ENCODE measurements at places on chromosomes 2 and 18.

DNA sequence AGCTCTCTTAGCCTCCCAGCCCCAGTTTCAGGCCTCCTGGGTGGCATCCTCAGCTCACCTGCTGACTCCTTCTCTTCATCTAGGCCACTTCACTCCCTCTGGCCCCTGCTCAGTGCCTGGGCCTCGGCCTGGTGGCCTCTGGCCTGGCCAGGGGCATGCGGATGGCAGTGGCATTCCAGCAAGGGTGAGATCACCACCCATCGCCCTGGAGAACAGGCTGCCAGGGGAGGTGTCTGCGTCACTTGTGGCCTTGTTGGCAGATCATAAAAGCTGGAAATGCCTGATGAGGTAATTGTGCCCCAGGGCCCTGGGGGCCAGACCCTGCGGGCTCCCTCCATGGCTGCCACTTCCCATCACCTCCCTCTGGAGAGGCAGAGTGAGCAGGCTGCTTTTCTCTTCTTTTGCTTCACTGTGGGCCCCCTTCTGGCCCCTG lies 72.5 kb upstream of the SMAD2 start:
- DNase-seq: no peak

DNA sequence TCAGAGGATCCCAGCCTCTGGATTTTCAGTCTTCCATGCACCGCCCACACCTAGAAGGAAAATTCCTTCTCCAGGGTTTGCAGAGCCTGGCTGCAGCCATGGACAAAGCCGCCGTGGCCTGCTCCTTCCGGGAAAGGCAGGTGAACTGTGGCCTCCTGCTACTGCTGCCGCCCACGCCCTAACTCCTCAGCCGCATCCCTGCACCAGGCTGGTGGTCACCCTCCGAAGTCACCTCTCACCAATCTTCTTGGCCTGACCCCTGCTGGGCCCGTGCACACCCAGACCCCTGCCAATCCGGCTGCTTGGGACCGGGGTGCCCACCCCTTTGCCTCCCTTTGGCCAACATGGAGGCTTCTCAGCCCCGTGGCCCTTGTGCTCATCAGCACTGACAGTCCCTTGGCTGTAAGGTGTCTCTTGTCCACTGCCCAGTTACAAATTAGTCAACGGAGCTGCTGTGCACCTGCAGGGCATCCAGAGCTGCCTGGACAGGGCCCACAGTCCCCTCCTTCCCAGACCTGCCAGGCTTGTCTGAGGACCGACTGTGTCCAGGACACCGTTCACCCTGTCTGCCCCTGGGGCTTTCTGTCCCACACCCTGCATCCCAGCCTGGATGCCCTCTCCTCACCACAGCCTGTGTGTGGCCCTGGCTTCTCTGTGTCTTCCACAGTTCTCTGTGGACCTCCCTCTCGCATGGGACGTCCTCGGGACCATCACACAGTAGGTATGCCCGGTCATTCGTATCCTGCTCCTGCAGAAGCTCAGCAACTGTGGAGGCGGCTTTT lies 130.1 kb upstream of the TPO start:
- DNase-seq: no peak

DNA sequence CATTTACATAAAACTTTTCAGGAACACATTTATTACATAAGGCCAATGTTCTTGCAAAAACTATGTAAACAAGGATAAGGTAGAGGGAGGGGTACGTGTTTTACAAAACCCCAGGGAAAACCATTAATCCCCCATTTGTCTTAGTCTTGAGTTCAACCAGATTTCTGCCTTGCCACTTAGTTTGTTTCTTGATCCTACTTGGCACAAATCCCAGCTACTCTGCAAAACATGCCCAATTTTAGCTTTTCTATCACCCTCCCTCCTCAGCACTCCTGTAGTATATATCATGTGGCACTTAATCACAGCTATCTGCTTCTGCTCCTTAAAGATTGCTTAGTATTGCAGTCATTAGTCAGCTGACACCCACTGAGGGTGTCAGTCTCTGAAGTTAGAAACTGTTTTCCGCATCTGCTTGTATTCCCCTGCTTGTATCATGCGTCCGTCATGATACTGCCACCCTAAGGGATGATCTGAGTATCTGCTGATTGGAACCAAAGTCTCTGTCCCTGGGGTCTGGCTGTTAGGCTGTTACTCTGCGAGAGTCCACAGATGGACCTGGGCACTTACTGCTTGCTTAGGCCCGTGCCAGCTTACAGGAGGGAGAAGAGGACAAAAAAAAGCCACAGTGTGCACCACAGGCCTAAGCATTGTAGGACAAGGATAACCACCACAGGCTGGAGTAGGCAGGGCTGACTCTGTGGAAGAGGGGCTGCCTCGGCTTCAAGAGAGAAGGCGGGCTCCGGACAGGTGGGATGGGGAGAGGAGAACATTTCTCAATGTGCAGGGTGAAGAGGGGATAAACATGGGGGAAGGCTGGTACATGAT lies 82.2 kb downstream of the EPAS1 start:
- no peak for DNase-seq

DNA sequence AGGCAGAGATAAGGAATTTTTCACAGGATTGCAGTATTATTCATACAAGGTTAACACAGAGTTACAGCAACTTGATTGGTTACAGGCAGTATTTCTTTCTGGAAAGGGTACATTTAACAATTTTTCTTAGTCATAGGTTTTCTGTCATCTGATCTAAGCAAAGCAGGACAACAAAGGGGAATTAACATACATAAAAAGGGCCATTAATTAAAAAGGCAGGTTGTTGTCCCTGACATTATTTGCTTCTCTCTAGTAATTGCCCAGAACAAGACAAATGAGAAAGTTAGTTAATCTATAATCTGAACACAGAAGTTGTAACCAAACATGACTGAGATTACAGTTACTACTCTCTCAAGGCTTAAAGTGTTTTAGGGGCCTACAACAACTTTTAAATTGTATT lies 291.4 kb upstream of the LRRTM4 start:
- no peak for DNase-seq

DNA sequence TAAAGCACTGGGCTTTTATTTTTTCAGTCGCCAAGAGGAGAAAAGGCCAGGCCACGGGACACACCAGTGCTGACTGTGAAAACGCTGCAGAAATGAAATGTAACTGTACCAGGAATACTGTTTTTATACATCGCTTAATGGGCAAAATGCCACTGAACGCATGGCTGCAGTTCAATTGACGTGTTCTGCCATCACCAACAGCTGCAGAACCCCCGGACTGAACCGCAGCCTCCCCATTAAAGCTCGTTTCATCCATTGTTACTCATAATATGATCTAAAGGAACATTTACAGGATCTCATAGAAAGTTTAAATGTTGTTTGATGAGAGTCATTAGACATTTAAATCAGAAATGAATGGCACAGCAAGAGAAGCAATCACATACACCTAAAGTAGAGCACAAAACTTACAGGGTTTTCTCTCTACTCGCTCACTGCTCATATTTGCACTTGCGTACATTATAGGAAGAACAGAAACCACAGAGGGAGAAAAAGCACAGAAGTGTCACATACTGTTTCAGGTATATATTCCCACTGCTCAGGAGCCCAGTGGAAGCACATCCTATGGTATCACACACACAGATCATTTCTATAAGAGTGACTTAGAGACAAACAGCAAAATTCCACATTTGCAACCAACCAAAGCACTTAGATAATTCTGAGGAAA lies 35.3 kb downstream of the TCF4 start:
- DNase-seq: no peak

DNA sequence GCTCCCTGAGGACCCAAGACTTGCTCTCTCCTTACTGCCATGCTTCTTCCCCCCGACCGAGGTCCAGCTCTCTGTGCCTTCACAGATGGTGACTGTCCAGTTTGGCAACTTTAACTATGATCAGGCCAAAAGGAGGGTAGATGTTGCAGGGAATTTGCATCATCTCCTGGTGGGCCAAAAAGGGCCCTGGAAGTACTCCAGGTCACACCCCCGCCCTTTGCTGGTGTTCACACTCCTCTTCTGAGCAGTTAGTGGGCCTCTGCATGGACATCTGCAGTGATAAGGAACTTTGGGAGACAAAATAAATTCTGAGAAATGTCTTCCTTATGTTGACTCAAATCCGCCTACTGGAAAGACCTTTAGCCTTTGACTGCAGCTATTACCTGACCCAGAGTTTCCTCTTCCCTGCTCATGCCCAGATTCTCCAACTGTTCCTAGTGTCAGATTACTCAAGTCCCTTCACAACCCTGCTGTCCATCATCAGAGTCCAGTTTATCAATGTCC lies 234.4 kb downstream of the LOXHD1 start:
- DNase-seq: no peak

DNA sequence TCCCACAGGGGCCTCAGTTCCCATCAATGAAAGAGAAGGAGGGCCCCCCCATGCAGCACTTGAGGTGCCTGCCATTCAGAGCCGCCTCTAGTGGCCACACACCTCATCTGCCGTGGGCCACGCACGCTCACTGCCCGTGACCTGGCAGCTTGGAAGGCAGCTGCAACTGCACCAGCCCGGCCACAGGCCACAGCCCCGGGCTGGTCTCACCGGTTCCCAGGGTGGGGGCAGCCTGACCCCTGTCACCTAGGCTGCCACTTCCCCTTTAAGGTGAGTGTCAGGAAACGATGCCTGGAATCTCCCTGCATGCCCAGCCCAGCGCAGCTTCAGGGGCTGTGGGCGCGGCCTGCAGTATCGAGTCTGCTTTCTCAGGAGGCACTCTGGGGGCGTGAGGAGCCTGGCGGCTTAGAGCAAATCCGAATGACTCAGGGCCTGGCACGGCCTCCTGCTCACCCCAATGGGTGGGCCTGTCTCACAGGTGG lies 2.6 kb downstream of the MAB21L4 start:
- peak; percentile 42 for DNase-seq

DNA sequence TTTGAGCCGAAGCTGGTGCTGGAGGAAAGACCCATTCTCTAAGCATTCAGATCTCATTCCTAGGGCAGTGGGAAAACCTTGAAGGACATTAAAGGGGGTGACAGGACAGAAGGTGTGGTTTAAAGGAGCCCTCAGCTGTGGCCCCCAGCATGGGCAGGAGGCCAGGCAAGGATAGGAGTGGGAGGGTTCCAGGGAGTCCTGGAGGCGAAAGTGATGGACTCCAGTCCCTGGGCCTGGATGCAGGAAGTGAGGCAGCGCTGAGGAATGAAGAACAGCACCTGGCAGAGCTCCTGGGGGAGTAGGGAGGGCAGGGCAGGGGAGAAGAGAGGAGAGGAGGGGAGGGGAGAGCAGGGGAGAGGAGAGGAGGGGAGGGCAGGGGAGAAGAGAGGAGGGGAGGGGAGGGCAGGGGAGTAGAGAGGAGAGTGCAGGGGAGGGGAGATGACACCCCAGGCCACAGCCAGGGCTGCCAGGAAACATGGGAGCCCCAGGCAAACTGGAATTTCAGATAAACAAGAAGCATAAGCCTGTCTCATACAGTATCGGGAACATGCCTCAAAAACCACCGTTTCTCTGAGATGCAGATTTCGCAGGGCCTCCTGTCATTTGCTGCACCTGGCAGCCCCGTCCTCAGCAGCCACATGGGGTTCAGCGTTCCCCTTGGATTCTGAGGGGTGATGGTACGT lies 5.7 kb downstream of the RAMP1 start:
- no peak for DNase-seq

DNA sequence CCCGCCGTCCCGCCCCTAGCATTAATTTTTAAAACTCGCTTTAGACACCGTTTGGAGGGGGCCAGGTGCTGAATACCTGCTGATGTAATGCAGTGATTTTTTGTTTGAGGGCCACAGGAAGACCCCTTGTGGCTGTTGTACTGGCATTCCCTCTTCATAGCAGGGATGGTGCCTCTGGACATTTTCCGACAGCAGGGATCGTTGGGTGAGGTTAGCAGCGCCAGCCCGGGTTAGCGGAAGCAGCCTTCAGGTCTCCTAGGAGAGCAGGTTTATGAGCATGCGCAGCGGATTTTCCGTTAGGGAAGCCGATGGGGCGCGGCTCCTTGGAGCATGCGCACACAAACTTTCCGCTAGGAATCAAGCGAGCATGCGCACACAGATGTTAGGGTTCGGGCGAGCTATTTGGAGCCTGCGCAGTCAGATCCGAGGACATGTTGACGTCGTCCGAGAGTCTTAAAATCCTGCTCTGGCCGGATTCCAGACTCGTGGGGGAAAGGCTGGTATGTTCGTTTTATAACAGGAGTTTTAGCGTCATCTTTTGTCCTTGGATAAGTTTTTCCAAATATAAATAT lies 17.2 kb upstream of the C2orf74 start:
- DNase-seq: peak; percentile 81

GRCh38 chr2:38632980-38633379 lies 30.3 kb upstream of the HNRNPLL start:
- DNase-seq: no peak

GRCh38 chr18:36872329-36872728 lies 43.4 kb downstream of the KIAA1328 start:
- no peak for DNase-seq

GRCh38 chr2:161754379-161754778 lies 130.2 kb downstream of the SLC4A10 start:
- DNase-seq: no peak

DNA sequence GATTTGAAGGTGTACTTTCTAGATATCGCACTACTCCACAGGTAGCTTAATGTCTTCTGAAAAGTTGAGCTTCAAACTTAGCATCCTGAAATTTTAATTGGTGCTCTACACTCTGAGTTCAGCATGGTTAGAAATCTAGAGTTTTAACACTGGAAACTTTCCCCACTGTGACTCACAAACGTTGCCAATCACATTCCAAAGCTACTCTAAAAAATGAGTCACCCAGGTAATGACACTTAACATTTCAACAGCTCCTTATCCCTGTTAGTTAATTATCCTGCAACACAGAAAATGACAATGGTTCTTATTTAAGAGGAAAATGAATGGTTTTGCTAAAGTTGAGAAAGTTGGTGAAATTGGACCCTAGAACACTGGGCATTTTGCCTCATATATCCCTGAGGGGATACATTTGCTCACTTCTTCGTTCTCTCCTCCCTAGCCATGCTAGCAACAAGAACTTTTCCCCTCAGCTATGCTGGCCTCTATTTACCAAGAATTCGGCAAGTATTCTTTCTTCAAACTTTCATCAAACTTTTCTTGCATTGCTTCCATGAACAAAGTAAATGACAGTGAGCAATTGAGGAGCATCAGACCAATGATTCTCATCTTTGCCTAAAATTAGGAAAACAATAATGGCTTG lies 1024.1 kb upstream of the KLHL29 start:
- no peak for DNase-seq

- no peak for DNase-seq
Observed at GRCh38 chr2:70658476-70658875, 104.8 kb upstream of the TGFA start.

GRCh38 chr18:74116633-74117554 lies 30.7 kb downstream of the FBXO15 start:
- no peak for DNase-seq

- DNase-seq: no peak
Observed at GRCh38 chr18:23291456-23292205, 156.3 kb downstream of the CABLES1 start.

DNA sequence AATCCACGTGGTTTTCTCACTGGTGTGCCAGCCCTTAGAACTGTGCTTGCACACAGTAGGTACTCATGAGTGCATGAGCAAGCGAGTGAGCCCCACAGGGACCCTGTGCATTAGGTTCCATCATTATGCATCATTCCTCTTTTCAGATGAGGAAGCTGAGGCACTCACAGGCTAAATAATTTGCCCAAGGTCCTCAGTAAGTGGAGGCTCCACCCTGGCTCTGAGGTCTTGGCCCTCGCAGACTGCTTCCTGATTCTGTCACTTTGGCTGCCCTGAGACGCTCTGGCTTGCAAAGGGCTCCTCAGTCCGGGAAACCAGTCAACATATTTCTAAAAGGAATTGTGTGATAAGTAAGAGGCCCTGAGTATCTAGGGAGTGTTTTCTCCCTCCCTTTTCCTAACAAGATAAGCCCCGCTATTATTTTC lies 71.7 kb downstream of the IL1R2 start:
- no peak for DNase-seq

GRCh38 chr18:39500306-39500705 lies 1934.7 kb upstream of the CELF4 start:
- DNase-seq: no peak

GRCh38 chr2:29628108-29628745 lies 293.2 kb downstream of the ALK start:
- DNase-seq: no peak

All from stimulated activated CD8-positive, alpha-beta memory T cell treated with anti-CD3 and anti-CD28 coated beads, Interleukin-15, amount 100 ng/mL, for 24 hours (primary cell).